ENCODE measurements at places on chromosomes 3 and 15. TPM values are rescaled to one million over a fixed set of nuclear protein-coding genes. Genes with fewer than 3 reads are reported as not detected.

GRCh38 chr3:169203631-169204550 is 459.6 kb downstream of the MECOM start:
- no peak overlapping the region for H3K27ac ChIP-seq
- peaks cover 1% of the 10 kb centered on the region for H3K36me3 ChIP-seq
- H3K27me3 ChIP-seq: no peaks in the 10 kb centered on the region
- no peak overlapping the region for H3K4me3 ChIP-seq
- no peak for DNase-seq

- no peaks in the 10 kb centered on the region for H3K27me3 ChIP-seq
- no peak for DNase-seq
- no peak overlapping the region for H3K27ac ChIP-seq
Measured at GRCh38 chr3:63910001-63910400, 2.2 kb downstream of the SCAANT1 start.

DNA sequence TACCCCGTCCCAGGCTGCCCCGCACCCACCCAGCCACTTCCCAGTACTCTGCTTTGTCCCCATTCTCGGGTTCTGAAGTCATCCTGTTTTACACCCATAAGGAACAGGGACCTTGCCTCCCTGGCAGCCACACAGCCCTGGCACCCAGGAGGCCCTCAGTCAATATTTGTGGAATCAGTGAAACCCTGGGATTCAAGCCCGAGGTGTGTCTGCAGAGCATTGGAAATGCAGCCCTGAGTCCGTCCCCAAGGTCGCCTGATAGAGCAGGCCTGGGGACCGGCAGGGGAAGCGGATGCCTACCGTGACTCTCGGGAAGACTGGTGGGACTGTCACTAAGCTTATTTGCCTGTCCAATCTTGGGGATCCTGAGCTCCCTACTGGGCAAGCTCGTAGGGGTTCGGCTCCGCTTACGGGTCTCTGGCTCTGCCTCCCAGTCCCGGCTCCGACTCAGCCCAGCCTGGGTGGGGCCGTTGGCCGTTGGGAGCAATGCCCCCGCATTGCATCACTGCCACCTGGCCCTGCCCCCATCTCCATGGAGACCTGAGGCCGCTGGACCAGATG is 64.4 kb upstream of the TAMM41 start:
- H3K27me3 ChIP-seq: no peaks in the 10 kb centered on the region
- DNase-seq: peak; percentile 80
- no peak overlapping the region for H3K27ac ChIP-seq

DNA sequence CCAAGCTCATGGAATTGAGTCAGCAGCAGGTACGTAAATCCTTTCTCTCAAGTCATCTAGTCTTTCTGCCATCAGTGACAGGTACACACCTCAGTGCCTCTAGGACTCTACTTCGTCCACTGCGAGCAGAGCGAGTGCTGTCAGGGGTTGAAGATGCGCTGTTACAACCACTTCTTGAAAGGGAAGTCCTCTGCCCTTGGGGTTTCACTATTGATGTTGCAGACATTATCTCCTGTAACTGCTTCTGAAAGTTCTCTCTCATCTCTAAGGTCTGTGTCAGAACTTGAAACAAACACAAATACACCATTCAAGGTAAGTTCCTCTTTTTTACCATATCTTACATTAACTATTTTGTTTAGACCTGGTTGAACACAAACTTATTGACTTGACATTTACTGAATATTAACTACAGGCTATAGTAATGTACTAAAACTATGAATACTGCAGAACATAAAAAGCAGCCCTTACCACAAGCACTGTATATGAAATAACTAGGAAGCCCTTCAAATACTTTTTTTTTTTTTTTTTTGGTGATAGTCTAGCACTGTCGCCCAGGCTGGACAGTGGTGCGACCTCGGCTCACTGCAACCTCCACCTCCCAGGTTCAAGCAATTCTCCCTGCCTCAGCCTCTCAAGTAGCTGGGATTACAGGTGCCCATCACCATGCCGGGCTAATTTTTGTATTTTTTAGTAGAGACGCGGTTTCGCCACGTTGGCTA is 41.5 kb downstream of the TOPBP1 start:
- peaks cover 42% of the 10 kb centered on the region for H3K36me3 ChIP-seq
- no peak overlapping the region for H3K27ac ChIP-seq
- DNase-seq: no peak
- no peak overlapping the region for H3K4me3 ChIP-seq

DNA sequence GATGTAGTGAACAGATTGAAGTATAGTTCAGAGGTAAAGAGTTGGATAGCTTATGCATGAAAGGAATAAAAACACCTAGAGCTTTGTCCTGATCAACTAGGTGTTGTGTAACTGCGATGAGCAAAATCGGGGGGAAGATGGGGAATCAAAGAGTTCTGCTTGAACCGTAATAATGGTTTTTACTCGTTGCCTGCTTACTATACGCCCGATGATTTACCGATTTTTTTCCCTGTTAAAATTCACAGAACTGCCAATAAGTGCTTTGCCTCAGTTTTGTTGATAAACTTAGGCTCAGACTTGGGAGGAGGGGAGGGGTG is 783 bp upstream of the DNAJB11 start:
- peak overlapping the region; percentile 90 for H3K4me3 ChIP-seq
- H3K27ac ChIP-seq: peak overlapping the region; percentile 89
- no peaks in the 10 kb centered on the region for H3K27me3 ChIP-seq
- peaks cover 37% of the 10 kb centered on the region for H3K4me1 ChIP-seq

Gene USP19
- 75.7 TPM for total RNA-seq

Gene TMEM45A
- 29.1 TPM for total RNA-seq

Gene GOLGA8T
- 0.94 TPM for total RNA-seq

Data from osteocyte (in vitro differentiated cells).